ENCODE measurements at places on chromosomes 1 and 21.

DNA sequence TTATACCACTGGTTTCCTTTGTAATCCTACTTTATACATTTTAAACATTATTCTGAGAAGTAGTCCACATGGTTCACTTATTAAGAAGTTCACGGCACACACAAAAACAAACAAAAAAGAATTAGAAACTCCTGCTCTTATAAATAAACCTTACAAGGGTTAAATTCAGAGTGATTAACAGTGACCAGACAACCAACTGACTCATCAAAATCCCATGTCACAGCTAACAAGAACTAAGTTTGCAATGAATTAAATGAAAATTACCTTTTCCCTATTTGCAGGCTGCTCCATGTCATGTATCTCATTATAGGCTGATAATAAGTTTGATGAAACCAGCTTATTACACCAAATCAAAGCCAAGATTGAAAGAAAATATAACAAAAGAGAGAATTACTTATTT, 77.5 kb downstream of the PUM1 start:
- no peak for ATAC-seq

GRCh38 chr1:228144193-228144992, 4.3 kb downstream of the GUK1 start:
- ATAC-seq, result peak; percentile 27

GRCh38 chr1:116737020-116737854, 17.0 kb upstream of the CD2 start:
- peak; percentile 66 for ATAC-seq

DNA sequence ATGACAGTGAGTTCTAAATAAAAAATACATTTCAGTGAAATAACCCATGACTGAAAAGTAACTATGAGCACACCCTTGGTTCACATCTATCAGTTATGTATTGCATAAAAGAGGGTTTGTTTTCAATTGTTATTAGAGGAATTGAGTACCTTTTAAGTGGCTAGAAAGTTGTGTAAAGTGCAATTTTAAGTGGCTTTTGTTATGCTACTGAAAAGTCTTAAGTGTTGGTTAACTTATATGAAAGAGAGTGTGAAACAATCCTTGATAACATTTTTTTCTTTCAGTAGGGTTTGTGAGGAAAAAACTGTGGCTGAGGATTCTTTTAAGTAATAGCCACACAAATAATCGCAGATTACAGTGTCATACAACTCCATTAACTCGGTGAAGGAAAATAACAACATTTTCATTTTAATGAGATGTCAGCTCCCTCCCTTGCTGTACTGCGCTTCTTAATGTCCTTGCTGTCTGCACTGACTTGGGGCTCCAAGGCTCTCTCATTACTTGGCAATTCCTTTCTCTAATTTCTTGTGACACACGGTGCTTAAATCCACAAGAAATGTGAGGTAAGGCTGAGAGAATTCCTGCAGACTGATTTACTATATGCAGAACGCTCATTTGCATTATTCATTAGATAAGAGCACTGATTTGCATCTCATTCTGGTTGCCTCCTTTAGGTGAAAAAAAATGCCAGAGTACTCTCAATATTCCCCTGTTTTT, 40.6 kb downstream of the NTNG1 start:
- no peak for ATAC-seq

- no peak for ATAC-seq
Observed at GRCh38 chr1:183821889-183822611, 17.1 kb downstream of the RGL1 start.

GRCh38 chr1:210132582-210132981, 100.0 kb upstream of the SERTAD4 start:
- no peak for ATAC-seq

DNA sequence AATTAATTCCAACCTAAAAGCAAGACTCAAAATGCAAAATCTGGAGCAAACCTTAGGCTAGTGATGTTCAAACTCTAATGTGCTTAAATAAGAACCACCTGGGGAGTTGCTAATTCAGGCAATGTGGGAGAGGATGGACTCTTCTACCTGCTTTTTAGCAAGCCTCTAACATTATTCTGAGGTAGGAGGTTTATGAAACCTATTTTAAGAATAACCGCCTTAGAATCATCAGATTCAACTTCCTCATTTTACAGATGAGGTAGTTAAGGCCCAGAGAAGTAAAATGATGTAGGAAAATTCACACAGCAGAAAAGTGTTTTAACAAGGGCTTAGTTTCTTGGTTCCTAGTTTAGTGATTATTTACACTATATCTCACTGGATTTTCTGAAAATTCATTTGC, 8.6 kb upstream of the NTNG1 start:
- ATAC-seq, result no peak

DNA sequence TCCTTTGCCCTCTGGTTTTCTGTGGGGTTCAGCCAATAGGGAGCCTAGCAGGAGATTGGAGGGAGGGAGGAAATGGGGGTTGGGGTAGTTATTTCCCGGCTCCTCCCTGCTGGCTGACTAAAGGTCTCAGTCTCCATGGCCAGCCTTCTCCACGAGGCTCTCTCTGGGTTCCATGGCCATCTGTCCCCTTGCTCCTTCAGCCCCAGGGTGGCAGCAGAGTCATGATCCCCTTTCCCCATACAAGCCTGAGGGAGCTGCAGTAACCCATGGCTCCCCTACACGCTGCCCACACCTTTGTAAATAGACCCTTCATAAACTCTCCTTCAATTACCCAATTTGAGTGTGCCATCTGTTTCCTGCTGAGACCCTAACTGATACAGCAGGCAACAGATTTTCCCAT, 176.1 kb upstream of the CSF3R start:
- no peak for ATAC-seq

DNA sequence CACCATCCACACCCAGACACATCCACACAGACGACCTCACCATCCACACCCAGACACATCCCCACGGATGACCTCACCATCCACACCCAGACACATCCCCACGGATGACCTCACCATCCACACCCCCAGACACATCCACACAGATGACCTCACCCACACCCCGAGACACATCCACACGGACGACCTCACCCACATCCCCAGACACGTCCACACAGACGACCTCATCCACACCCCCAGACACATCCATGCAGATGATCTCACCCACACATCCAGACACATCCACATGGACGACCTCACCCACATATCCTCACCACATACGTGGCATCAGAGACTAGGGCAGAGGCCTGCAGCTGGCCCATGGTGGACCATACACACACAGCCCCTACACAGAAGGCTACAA, 14.7 kb upstream of the FABP3 start:
- ATAC-seq, result peak; percentile 52

- ATAC-seq, result no peak
Observed at GRCh38 chr1:22281521-22282363, 138.8 kb upstream of the WNT4 start.

- ATAC-seq, result peak; percentile 2
Observed at GRCh38 chr1:1032424-1032823, 12.5 kb downstream of the AGRN start.

DNA sequence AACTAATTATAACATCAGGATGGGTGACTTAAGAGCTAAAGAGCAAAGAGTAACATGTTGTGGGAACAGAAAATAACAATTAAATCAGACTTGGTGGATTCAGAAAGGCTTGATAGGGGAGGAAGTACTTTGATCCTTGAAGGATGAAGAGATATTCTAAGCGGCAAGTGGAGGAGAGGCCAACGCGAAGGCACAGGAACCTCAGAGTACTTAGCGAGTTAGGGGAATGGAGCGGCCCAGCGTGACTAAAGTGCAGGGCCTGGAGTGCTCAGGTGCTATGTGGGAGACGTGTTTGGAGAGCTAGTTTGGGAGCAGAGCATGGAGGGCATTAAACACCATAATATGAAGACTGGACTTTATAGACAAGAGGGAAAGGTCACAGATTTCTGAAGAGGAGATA, 64.3 kb downstream of the ADCY10 start:
- ATAC-seq, result no peak

- ATAC-seq, result no peak
Observed at GRCh38 chr1:95311014-95311413, 77.0 kb downstream of the RWDD3 start.

Measured in esophagus mucosa (tissue), 1 donor.